Fibroblast of skin of back (primary cell): ENCODE measurements at places on chromosomes 7 and 10.
A peak's percentile ranks its signal among the peaks of the same experiment; 100 is the strongest.

DNA sequence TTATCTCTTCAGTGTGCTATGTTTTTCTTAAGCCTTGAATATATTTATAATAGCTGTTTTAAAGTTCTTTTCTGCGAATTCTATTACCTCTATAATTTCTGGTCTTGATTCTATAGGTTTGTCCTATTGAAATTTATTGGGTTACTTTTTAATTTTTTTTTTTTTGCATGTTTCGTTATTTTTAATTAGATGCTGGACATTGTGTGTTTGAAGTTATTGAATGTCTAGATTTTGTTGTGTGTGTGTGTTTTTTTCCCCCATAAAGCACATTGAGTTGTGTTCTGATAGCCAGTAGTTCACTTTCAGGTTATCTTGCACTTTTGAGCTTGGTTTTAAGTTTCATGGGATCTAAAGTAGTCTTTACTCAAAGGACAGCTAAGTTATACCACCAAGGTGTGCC is 394.9 kb downstream of the RPS24 start:
- no peak for DNase-seq

GRCh38 chr7:121570365-121570764 is 174.3 kb upstream of the FAM3C start:
- DNase-seq = peak; percentile 33

DNA sequence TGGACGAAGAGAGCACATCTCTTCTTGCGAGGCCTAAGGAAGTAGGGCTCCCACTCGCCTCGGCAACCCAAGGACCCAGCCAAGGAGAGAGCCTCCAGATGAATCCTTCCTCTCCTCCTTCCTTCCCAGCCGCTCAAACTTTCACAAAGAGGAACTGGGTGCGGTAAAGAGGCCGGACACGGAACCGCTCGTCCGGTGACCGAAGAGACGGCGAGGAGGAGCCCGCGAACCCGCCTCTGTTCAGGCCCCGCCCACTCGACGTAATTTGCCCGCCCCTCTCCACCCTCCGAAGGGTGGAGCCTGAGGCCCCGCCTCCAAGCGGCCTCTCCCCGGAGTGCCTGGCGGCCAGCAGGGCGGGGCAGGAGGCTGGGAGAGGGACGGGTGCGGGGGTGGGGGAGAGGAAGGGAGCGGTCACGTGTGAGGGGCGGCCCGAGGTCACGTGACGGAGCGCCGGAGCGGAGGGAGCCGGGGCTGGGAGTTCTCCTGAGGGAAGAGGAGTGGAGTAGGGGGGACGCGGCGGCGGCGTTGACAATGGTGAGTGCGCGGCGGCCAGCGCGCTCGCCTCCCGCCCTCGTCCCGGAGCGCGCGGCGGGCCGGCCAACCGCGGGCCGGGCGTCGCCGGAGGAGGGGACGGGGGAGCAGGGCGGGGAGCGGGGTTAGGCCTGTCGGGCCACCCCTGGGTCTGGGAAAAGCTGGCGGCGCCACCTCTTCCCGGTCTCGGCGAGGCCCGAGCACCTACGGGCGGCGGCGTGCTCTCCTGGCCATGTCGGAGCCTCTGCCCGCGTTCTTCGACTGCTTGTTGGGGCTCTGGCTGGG is at the start of gene VPS26A:
TSS of gene VPS26A (plus strand) at position 432 of the 816 bp plus-strand sequence. CDS start at position 532, 100 bp downstream.
- DNase-seq = peak; percentile 98

- peak; percentile 71 for DNase-seq
These were observed 63.7 kb upstream of the WAPL start for GRCh38 chr10:86585037-86585929.

DNA sequence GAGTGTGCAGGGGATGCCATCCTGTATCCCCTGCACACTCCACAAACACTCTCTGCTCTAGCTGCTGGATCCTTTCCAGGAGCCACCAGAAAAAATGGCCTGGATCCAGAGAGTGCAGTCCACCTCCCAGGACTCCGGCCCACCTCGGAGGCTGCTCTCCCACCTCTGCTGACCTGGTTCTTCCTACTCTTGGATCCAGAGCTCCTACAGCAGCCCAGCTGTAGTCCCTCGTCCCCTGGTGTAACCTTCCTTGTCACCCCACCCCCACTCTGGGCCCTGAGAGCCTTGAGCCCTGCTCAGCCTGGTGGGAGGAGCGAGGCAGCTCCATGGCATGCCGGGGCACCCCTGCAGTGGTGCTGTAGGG is 54.4 kb downstream of the GOLGA7B start:
- no peak for DNase-seq

DNA sequence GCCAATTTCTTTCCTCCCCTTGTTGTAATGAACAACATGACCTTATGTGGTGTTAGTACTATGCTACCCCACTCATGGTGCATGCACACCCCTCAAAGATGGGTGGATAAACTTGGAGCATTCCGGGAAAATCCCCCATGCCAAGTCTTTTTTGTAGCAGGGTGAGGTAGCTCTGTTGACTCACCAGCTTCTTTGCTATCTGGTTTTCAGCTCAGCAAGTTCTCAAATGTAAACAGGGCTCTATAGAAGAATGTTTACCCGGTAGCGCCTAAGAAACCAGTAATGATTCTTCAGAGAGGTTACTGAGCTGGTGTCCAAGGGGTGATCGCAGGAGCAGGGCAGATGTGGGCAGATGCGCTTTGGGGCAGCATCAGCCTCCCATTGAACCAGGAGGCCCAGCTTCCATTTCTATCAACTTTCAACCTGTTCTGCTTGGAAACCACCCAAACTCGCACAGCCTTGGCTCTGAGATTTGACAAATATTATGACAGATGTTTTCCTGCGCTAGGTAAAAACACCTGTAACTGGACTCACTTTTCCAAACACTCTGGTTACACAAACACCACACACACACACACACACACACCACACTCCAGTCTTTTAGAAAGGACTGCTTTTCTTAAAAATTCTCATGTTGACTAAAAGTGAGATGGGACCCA is 87.8 kb downstream of the ZRANB1 start:
- DNase-seq = peak; percentile 78

GRCh38 chr7:83001362-83002040 is 161.2 kb downstream of the PCLO start:
- no peak for DNase-seq

- DNase-seq = peak; percentile 84
These were observed 525.7 kb downstream of the KCNMA1 start for GRCh38 chr10:77111611-77112550.

DNA sequence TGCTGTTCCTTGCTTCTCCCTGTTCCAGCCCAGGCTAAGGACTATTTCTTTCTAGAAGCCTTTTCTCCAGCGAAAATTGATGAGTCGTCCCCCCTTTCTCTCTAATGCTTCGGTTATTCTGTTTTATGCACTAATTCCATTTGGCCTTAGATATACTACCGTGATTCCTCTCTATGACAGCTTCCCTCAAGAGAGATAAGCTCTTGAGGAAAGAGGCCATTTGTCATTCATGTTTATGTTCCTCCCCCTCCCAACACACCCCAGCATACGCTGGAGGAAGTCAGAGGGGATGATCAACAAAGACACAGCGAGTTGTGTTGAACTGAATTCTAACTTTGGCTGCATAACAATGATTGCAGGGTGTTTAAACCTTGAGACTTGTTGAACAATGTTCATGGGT is 198.8 kb downstream of the BMPER start:
- DNase-seq = no peak

DNA sequence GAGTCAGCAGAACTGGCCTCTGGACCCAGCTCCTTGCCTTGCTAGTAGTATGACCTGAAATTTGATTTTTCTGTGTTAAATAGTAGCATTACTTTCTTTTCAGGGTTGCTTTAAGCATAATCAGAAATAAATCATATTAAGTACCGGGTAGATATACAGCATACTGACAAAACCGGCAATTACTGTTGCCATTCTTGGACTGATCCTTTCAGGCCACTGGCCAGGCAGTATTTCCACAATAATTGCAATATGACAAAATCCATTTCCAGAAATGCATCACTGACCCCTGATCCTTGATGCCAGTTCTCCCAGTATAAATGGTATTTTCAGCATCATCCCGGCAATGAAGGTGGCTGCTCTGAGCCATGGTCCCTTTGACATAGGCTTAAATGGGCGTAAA is 6.9 kb downstream of the LRIT1 start:
- no peak for DNase-seq

DNA sequence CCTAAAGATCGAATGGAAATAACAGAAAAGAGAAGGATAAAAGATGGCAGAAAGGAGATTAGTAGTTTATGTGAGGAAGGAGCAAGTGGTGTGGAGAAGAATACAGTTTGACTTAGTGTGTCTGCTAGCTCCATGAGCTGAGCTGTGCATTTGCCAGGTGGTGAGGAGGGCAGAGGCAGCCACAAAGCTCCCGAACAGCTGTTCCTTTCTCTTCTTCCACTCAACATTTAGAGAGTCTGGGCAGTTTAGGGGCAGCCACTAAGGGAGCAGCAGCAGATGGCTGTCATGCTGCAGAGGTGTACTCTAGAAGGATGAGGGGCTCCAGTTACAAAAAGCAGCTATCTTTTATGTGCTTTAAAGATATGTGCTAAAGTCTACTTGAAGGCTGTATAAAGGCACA is 674.4 kb downstream of the GRM8 start:
- no peak for DNase-seq

DNA sequence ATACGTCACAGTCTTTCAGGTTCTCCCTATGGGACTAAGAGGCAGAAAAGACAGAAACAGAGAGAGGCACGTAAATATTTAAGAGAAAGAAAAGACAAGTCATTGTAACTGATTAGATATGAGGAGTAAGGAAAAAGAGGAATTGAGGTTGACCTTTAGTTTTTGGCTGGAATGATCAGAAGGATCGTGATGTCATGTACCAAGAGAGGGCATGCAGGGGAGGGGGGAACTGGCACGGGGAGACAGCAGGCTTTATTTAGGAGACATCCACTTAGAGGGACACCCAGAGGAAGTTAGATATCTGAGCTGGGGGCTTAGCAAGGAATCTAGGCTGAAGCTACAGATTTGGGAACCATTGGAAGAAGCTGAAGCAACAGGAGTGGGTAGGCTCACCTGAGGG is 9.2 kb upstream of the LRRC20 start:
- no peak for DNase-seq

DNA sequence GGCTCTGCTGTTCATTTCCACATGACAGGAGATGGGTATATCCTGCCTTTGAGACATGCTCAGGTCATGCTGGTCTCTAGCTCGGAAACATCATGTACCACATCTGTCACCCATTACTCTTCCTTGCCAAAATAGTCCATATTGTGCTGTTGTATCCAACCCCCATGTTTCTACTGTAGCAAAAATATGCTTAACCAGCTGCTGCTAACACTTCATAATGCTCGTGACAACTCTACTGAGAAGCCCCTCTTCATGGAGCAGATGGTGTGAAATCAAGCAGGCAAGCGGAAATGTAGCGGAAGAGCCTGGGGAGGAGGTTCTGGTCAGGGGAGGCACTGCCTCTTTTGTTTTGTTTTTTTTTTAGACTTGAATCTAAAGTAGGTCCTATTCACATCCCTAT is 82.9 kb downstream of the NPY start:
- DNase-seq = no peak

DNA sequence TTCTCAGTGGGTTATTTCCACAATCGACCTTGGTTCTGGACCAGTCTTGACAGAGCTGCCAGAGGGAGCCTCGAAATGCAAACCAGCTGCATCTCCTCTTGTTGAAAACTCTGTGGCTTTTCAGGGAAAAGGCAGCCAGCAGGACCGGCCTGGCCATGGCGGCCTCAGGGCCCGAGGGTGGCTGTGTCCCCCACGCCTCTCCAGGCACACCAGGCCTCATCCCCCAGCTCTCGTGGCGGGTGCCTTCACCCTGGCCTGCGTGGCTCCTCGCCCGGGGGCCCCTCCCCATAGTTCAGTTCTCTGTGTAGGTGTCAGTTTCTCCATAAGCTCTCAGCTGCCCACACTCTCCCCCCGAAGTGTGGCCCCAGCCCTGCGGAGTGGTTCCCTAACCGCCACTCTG is 63.5 kb downstream of the MGMT start:
- no peak for DNase-seq

GRCh38 chr7:7102906-7103305 is 79.4 kb upstream of the C1GALT1 start:
- no peak for DNase-seq

DNA sequence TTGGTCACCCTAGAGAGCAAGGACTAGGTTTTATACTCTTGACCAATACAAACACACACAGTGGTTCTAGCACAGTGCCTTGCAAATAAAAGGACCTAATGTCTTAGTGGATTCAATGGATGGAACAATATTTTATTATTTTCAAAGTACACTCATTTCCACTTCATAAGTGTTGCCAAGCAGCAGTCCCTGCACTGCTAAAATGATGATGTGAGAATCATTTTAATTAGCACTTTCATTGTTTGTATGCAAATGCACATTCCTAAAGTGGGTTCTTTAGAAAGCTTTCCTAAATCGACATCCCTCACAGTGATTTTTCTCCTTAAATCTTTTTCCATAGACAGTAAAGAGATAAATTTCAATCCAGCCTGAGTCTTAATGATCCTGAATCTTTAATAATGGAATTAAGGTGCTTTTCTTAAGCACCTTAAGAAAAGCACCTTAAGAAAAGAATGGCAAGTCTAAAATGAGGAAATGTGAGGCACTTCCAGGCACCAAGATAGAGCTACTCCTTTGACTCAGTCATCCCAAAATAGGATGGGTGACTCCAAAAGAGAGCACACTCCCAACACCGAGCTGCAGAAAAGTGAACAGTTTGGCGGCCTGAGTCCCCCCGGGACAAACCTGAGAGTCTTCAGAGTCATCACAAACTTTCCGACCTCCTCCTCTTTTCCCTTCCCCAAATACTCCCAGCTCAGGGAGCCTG is 84.5 kb downstream of the SORBS1 start:
- no peak for DNase-seq

DNA sequence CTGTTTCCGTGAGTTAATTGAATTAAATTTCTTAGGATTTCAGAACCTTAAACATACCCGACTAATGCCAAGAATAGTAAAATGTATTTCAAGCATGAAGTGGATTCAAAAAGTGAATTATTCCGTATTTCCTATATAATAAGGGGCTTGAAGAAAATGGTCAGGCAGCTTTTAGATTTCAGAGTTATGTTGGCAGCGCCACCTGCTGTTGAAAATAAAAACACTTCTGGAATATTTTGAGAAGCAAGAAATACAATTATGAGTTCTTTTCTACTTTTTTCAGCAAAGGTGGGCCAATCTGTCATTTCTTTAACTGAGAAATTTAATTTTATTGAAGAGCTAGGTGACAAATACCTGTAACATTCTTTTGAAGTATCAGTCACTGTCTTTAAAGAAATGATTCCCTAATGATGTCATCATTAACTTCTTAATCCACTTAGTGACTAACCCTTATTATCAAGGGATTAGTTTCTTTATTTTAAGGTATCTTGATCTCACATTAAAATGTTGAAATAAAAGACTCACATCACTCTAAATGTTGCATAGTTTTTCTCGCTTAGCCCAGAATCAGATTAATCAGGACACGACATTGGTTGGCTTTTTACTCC is 36.6 kb upstream of the AGR3 start:
- DNase-seq = peak; percentile 48

DNA sequence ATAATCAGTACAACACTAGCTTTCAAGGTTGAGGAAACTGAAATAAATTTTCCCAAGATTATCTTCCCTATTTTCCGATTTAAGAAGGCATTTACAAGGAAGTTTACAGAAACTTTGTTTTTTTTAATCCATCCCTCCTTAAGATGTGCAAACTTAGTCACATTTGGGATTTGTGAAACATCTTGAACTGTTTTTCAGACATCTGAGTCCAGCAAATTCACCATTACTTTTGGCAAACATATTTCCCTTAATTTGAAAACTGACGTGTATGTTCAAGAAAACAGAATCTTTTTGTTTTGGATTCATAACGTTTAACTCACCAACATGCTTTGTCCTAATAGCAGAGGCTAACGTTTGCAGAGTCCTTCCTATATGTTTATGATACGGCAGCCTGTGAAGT is 19.5 kb downstream of the GLI3 start:
- DNase-seq = no peak

- no peak for DNase-seq
These were observed 306.3 kb upstream of the SP8 start for GRCh38 chr7:21092766-21093702.
